Stimulated activated CD8-positive, alpha-beta memory T cell treated with anti-CD3 and anti-CD28 coated beads, Interleukin-7, amount 100 ng/mL, for 24 hours (primary cell): ENCODE measurements at places on chromosomes 1 and 21.

DNA sequence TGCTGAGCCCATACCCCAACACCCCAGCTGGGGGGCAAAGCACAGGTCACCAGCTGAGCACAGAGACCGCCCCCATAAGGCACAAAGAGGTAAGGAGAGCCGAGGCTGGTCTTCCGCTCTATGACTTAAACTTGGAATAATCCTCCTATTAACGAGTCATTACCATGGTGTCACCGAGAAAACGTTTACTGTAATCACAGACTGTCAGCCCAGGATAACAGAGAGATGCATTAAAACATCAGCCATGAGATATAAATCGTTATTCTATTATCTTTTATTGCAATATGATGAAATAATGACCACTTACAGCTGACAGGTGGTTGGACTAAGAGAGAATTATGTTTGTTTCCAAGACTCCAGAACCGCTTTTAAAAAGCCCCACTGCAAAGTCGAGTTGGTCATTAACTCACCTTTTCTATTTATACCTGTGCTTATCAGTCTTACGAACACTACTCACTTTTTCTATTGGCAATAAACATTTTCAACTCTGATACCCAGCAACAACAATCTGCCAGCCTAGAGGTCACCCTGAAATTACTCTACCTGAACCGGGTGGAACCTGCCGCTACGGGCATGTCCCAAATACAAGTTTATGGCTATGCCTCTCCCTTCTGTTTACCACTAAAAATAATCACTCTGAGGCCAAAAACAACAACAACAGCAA lies 21.5 kb downstream of the NPHP4 start:
- DNase-seq = no peak

- DNase-seq = no peak
These were observed 243.0 kb downstream of the PBX1 start for GRCh38 chr1:164801791-164802502.

DNA sequence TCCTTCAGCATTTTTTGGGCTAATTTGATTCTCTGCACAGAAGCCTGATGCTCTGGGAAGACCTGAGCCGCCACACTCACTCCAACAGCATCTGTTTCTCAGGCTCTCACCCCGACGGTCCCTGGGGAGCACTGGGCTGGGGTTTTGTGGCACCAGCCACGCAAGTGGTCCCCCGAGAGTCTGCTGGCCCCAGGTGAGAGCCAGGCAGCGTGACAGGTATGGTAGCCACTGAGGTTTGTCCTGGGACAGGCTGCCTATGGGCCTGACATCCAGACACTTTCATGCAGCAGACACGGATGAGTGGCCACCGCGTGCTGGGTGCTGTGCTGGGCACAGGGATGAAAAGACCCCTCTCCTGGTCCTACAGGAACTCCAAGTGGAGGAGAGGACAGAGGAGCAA lies 11.0 kb downstream of the AJAP1 start:
- DNase-seq = no peak

DNA sequence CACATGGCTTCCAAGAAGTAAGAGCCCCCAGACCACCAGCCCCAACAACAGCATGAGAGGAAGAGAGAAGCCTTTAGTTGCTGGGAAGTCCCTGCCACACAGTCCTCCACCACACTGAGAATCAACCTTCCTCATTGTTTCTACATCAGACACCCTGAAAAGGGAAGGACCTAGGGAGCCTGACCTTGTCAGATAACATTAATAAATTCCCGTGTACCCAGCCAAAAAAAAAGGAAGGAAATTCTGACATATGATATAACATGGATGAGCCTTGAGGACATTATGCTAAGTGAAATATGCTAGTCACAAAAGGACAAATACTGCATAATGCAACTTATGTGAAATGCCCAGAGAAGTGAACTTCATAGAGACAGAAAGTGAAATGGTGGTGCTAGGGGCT lies 65.6 kb upstream of the ARHGAP29 start:
- no peak for DNase-seq

DNA sequence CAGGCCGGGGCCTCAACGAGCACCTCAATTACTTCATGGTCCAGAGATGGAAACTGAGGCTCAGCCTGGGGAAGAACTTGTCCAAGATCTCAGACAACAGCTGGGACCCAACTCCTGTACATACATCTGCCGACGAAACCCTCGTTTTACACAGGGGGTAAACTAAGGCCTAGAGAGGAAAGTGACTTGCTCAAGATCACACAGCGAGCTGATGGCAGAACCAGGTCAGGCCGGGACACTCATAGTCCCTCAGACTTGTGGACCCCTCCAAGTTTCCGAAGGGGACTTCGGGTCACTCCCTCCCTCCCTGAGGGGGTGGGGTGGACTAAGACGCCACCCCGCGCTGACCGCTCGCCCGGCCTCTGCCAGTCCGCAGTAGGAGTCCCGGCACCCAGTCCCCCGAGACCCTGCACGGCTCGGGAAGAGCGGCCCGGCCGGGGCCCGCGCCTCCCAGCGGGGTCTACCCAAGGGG lies 430 bp downstream of the WASF2 start:
- no peak for DNase-seq

- no peak for DNase-seq
These were observed 22.3 kb upstream of the TRAF3IP3 start for GRCh38 chr1:209733409-209734192.

DNA sequence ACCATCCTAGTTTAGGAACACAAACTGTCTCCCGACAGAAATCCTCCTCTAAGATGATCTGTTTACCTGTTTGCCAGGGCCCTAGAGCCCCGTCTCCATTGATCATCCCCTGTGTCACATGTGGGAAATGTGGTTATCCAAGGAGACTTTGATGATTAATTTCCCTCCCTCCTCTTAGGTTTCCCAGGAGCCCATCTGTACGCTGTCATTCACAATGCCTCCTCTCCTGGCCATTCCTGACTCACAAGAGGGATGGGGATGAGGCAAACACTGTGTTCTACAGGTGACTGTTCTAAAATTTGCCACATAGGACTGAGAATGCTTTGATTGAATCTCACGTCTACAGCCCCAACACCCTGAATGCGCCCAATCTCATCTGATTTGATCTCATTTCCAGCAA lies 50.0 kb downstream of the TNR start:
- DNase-seq = no peak

DNA sequence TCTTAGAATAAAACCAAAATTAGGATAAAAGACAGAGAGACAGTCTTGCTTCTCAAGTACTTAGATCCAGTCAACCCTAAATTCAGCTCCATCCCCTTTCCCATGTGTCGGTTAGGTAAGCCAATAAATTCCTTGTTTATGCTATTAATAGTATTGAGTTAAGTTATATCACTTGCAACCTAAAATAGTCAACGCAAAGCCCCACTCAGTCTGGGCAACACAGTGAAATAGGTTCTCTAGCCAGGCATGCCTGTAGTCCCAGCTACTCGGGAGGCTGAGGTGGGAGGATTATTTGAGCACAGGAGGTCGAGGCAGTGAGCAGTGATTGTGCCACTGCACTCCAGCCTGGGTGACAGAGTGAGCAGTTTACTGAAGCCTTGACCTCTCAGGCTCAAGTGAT lies 14.6 kb downstream of the TAF13 start:
- DNase-seq = no peak

- no peak for DNase-seq
These were observed 84.7 kb upstream of the ETS2 start for GRCh38 chr21:38721055-38721454.

DNA sequence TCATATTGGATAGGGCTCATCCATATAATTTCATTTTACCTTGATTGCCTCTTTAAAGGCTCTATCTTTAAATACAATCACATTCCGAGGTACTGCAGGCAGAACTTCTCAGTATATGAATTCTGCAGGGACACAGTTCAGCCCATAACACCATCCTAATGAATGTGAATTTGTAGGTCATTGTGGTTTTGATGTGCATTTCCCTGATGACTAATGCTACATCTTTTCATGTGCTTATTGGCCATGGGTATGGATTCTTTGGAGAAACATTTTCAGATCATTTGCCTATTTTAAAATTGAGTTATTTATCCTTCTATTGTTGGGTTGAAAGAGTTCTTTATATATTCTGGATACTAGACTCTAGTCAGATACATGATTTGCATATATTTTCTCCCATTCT lies 9.6 kb upstream of the RPS6KC1 start:
- no peak for DNase-seq

GRCh38 chr1:64966158-64966971 lies at the start of gene JAK1:
Gene JAK1, minus strand, starts transcription at chr1:64966549. Its CDS starts 80,285 bp downstream, at chr1:64886264.
- peak; percentile 74 for DNase-seq

DNA sequence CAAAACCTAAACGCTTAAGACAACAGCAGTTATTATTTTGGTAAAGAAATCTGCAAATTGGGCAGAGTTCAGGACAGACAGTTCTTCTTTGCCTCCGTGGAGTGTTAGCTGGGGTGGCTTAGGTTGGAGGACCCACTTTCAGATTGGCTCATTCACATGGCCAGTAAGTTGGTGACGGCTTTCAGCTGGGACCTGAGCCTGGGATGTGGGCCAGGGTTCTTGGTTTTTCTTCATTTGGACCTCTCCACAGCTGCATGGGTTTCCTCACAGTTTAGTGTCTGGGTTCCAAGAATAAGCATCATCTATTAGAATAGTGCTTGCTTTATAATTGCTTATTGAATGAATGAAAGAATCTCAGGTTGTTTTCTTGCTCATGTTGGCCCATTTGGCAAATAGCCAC lies 72.2 kb downstream of the ATF6 start:
- no peak for DNase-seq

- no peak for DNase-seq
These were observed 26.7 kb downstream of the SUSD4 start for GRCh38 chr1:223337174-223337869.

DNA sequence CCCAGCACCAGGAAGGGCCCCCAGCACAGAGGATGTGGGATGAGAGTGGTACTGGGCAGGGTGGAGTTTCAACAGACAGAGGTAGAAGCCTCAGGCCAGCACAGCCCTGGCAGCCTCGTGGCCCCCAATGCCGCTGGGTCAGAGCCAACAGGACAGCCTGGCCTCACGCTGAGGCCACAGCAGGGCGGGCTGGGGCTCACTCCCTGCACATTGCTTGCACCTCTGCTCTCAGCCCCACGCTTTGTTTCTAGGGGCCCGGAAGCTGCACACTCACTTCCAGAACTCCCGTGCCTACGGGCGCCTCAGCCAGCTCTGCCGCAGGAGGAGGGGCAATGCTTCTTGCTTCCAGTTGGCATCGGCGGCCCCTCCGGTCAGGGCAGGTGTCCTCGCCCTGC lies 72.9 kb downstream of the SIK1 start:
- no peak for DNase-seq

DNA sequence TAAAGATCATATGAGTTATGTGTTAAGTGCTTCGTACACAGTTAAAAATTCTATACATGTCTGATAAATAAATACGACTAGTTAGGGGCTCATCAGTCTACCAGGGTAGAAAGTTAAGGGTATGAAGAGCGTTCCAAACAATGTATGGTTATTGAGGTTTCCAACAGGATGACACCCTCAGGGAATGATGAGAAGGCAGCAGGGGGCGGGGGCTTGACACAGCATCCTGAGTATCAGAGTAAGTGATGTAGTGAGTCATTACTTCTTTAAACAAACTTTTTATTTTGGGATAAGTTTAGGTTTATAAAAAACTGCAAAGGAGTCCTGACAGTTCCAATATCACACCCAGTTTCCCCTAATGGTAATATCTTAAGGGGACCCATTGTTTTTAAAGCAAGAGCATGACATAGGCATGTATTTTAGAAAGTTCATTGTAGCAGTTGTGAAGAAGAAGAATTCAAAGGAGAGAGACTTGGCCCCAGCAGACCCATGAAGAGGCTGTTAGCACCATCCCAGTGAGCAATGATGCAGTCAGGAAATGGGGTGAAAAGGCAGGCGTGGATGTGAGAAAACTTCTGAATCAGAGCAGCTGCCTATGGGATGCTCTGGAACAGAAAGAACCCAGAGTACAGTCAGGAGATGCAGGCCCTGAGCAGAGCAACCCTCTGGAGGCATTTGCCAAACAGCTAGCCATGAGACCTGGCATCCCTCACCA lies 15.0 kb upstream of the PSMB2 start:
- no peak for DNase-seq

GRCh38 chr1:223873044-223873443 lies 27.3 kb upstream of the TP53BP2 start:
- DNase-seq = no peak

DNA sequence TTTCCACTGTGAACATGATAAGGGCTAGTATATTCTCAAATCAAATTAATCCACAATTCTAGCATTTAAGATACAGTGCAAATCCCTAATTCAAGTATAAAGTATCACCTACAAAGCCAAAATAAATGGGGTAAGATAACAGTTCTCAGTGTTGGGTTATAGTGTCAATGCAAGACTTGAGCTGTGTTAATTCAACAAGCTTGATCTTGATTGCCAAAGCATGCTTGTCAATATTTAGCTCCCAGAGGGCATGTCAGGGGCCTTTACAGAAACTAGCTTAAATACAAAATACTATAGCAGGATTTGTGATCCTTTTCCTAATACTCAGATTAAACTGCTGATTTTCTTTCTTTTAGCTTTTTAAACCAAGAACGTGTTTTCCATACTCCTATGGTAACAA lies 541.3 kb downstream of the PTBP2 start:
- DNase-seq = no peak

GRCh38 chr1:216095400-216095799 lies 327.8 kb downstream of the USH2A start:
- DNase-seq = no peak
